Gastrocnemius medialis (tissue), 4 donors: ENCODE measurements at places on chromosomes 2 and 18. TPM values are rescaled to one million over a fixed set of nuclear protein-coding genes. Genes with fewer than 3 reads are reported as not detected.

GRCh38 chr2:23509596-23510292, 124.8 kb downstream of the KLHL29 start:
- DNase-seq, result no peak

- DNase-seq, result no peak
Observed at GRCh38 chr2:19829672-19830071, 72.1 kb downstream of the TTC32 start.

DNA sequence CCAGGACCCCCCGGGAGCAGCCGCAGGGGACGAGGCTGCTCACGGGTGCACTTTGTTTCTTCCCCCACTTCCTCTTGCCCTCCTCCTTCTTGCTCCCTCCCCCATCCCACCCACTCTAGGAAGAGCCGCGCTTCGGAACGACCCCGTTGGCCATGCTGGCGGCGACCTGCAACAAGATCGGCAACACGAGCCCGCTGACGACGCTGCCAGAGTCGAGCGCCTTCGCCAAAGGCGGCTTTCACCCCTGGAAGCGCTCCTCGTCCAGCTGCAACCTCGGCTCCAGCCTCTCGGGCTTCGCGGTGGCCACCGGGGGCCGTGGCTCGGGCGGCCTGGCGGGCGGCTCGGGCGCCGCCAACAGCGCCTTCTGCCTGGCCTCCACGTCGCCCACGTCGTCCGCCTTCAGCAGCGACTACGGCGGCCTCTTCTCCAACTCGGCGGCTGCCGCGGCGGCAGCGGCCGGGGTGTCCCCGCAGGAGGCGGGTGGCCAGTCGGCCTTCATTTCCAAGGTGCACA, 1.3 kb downstream of the SP9 start:
- no peak for DNase-seq

DNA sequence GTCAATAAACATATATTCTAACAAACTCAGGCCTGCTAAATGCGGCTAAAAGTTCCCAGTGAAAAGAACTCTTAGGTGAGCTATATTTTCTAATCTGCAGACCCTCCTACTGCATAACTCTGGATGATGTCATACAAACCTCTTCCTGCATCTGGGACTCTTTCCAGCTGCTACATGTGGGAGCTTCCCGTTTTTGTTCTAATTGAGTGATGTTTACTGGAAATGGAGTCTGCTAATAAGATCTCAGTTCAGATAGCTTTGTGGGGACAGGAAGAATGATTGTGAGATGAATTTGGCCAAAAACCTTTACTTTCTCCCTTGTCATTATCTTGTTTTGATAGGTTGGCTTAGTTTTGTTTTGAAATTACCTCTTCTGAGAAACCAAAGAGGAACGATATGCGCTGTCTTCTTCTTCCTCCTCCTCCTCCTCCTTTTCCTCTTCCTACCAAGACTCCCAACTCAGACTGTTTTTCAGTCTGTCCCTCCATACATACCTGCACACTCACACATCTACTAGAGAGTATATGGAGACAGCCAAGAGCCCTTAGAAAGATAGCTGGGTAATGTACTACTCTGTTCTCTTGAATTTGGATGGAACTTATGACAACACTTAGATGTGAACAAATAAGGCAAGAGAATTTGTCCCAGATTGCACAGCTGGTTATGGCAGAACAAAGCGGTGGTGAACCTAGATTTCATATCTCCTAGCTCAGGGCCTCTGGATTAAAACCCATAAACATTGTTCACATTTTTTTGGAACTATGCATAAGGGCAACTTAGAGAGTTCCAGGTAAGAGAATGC, 39.8 kb upstream of the AAK1 start:
- no peak for DNase-seq

DNA sequence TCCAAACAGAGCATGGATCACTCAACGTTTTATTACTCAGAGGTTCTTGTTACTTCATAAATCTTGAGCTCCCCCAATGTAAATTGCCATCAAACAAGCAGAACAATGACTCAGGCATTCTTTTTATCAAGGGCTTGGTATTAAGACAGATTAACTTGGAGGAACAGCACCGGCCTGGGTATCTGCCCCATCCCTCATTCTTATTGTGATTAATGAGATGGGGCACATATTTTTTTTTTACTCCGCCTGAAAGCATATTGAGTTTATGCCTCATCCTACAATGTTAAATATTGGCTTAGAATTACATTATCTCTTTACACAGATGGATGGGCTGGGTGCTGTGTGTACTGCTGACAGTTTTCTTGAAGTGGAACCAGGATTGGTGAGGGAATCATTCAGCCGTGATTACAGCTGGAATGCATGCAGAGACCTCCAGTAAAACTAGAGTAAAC, 387.3 kb downstream of the CLIP4 start:
- DNase-seq, result no peak

DNA sequence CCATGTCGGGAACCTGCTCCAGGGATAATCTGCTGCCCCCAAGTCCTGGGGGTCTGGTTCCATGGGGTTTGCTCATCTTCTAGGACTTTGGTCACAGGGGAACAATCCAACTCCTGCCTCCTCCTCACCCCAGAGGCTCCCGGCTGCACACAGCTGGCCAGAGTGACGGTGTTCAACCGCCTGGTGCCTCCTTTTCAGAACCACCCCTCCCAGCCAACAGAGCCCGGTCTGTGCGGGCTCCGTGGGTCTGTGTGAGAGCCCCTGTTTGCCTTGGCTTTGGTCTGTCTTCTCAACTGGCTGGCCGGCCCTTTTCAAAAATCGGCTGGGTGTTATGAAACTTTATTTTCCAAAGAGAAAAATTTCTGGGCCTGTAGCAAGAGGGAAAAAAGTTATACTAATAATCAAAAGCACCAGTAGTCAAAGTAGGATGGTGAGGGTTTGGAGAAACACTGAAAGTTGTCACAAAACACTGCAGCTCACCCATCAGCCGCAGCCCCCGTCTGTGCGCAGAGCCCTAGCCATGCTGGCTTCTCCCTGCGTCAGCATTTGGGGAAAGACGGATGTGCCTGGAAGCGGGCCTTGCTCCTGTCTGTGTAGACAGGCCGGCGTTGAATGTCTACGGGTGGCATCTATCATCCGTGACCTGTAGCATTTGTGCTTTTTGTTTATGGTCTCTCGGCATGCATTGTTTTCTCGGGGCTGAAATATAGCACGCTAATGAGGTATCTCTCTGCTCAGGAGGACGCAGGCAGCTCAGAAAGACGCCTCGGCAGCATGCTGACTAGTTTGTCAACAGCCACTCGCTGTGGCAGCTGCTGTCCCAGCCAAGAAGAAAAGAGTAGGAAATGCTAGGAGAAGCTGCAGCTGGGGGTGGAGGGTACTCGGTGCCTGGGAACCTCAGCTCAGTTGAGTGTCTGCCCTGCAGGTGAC, 138.6 kb downstream of the GLI2 start:
- DNase-seq, result no peak

DNA sequence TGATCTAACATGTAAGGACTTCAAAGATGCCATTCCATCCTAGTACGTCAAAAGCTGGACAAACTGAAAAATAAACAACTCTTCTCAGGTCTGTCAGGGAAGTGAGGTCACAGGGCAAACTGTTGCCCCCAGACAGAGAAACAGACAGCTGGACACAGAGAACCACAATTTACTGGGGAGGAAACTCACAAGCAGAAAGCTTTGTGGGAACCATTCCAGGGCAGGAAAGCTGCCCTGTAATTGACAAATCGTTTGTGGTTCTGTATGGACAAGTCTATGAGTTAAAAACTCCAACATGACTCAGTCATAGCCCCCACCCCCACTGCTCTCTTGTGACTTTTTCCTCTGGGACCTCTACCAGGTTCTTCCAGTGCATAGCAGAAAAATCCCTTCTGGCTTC, 28.4 kb downstream of the MCEE start:
- no peak for DNase-seq

DNA sequence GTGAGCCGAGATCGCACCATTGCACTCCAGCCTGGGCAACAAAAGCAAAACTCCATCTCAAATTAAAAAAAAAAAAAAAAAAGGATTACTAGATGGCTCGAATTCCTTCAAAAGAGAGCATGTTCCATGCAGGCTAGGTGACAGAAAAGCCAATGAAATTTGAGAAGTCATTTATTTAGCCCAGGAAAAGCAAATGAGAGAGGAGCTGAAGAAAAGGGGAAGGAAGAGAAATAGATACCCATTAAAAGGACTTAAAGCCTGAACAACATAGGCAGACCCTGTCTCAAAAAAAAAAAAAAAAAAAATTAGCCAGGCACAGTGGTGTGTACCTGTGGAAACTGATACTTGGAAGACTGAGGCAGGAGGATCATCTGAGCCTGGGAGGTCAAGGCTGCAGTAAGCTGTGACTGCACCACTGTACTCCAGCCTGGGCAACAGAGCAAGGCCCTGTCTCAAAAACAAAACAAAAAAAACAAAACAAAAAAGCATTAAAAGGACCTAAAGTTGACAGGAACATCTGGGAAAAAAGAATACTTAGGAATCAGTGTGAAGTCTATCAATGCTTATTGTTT, 11.1 kb downstream of the SEPTIN10 start:
- no peak for DNase-seq

DNA sequence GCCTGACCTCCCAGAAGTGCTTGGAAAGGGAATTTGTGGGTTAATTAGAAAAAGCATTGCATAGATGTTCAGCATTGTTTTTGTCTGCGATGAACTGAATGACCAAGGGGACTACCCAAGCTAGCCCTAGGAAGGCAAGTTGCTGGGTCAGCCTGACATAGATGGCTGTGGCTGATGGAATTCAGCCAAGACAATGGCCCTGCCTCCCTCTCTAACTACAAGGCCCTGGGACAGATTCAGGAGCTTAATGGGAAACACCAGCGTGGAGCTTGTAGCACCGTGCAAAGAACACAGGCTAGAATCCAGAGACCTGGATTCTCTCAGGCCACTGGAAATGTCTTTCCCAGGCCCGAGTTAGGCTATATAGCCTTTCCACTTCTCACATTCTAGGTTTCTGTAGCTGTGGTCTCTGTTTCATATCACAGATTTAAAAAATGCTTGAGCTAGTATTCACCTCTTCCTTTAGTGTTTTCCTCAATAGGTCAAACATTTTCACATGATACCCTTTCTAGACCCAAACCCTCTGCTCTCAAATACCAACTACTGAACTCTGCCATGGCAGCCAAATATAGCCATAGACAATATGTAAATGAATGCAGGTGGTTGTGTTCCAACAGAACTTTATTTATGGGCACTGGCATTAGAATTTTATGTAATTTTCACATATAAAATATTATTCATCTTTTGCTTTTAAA, 294.3 kb upstream of the MEX3C start:
- DNase-seq, result no peak

DNA sequence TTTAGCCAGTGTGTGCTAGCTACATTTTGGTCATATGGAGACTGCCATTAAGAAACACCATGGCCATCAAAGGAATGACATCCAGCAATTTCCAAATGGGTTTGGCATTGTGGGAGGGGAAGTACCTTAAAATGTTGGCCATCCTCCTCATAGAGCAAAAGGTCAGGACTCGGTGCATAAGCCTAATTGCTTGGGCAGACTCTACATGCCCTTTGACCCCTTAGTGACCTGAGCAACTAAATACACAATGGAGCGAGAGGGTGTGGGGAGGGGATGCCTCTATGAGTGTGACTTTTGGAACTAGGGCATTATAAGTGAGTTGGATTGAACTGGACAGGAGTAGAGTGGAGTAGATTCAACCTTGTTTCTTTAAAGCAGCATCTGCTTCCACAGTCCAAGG, 44.9 kb downstream of the NRP2 start:
- no peak for DNase-seq

DNA sequence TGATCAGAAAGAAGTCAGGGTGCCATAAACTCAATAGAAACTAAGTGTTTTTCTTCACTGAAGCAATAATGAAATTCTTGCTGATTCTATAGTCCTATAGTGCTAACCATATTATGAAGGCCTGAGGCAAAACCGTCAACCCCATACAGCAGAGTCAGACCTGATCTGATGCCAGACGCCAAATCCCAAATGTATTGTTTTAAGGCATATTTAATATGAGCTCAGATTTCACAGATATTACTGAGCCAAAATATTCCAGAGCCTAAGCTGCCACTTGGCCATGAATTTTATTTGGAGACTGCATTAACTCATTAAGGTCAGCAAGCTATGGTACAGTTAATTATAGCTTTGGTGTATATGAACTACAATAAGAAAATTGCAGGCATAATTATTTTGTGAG, 53.4 kb downstream of the SCN1A start:
- DNase-seq, result no peak

GRCh38 chr2:217790195-217790594, 212.6 kb downstream of the TNS1 start:
- DNase-seq, result no peak

- DNase-seq, result peak; percentile 17
Observed at GRCh38 chr2:143261986-143262385, 132.8 kb downstream of the ARHGAP15 start.

DNA sequence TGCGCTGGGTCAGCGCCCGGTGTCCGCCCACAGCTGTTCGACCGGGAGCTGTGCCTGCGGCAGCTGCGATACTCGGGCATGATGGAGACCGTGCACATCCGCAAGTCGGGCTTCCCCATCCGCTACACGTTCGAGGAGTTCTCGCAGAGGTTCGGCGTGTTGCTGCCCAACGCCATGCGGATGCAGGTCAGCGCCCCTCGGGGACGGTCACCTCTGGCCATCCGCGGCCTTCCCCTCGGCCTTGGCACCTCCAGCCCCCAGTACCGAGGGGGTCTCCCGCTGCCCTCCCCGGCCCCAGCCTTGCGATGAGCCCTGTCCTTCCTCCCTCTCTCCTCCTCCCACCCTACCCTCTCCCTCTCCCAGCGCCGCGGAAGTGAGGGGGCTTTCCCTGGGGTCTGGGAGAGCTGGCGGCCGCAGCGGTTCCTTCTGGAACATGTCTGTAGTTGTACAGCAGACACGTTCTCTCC, 53.2 kb upstream of the GPR17 start:
- DNase-seq, result no peak

- no peak for DNase-seq
Observed at GRCh38 chr2:198285216-198285615, 480.8 kb downstream of the PLCL1 start.

- DNase-seq, result no peak
Observed at GRCh38 chr2:47159627-47160026, 4.5 kb upstream of the STPG4 start.

DNA sequence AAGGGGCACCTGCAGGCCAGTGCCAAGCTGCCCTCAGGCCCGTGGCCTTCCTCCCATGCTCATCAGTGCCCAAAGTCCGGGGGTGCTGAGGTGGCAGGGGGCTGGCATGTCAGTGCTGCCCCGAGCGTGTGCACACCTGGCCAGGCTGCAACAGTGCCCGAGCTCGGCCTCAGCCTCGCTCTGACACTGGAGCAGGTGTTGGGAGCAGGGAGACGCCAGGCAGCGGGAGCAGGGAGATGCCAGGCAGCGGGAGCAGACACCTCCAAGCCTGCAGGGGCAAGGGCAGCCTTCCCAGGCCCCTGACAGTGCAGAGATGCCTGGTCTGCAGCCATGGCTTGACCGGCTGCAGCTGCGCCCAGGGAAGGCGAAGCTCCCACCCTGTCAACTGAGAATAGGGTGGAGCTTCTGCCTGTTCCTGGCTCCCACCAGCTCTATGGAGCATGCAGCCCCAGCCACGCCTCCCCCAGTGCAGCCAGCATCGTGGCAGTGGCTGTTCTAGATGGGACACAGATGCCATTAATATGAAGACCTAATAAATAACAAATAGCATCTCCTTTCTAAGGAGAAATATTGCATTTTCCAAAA, 82.4 kb downstream of the DTNB start:
- DNase-seq, result no peak

The DPP4 gene
- total RNA-seq, result 7.9 TPM

The CMPK2 gene
- 2.1 TPM for total RNA-seq

The CD207 gene
- total RNA-seq, result not detected

The SIX3 gene
- total RNA-seq, result not detected

The THUMPD2 gene
- 4.6 TPM for total RNA-seq

The CHRNA1 gene
- 278 TPM for total RNA-seq

The LPIN1 gene
- total RNA-seq, result 606 TPM
